Activated CD4-positive, alpha-beta T cell treated with anti-CD3 and anti-CD28 coated beads, Interleukin-2, amount 10 ng/mL, durations not matched to agents 7 days and 5 days (primary cell): ENCODE measurements at places on chromosomes 16 and 17.

- no peak for DNase-seq
Measured at GRCh38 chr16:75238132-75238852, 13.1 kb downstream of the BCAR1 start.

DNA sequence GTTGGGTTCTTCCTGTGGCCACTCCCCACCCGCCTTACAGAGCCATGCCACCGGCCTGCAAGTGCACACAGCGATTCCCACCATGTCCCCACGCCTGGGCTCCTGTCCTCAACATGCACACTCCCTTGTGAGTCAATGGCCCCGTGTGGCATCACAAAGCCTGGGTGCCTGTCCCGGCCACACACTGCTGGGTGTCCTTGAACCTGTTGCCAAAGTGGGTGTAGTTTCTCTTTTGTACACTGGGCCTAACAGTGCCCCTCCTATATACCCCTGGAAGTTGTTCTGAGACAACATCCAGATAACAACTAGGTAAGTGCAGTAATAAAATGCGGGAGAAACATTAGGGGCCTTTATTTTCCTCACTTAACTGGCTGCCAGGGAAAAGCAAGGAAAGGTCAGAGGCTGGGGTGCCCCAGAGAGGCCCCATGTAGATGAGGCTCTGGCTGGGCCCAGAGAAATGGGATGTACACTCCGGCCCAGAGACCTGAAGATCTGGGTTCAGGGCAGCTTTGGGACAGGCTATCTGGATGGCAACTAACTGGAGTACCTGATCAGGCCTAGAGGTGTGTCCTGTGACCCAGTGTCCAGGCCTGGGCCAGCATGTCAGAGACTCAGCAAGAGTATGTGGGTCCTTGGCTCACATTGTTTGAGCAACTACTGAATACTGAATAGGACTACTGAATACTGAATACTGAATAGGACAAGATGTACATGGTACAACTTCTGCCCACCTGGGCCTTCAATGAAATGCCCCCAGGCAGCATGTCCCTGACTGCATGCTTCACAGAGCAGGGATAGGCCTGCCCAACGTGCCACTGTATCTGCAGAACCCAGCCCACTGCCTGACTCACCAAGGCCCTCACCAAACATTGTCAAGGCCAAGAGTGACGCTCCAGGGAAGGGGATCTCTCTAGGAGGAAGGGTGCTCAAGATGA, 8.3 kb downstream of the ABCC3 start:
- DNase-seq: no peak

DNA sequence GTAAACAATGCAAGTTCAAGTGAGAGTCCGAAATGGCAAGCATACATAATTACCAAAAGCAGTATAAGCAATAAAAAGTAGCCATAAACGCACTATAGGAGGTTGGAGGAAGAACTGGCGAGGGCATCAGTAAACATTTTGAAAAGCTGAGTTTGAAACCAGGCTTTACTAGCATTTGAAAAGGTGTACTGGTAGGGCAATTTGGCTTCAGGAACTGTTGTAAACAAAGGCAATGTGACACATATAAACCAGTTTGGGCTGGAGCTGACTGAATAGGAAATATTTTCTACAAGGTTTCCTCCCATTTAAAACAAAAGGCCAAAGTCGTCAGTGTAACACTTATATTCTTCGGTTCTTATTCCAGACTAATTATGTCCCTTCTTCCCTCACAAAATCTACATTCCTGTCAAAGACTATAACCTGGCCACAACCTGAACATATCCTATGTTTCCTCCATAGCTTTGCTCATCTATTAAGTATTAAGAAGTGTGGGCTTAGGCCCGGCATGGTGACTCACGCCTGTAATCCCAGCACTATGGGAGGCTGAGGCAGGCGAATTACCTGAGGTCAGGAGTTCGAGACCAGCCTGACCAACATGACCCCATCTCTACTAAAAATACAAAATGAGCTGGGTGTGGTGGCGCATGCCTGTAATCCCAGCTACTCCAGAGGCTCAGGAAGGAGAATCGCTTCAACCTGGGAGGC, 7.8 kb downstream of the CBX1 start:
- no peak for DNase-seq

DNA sequence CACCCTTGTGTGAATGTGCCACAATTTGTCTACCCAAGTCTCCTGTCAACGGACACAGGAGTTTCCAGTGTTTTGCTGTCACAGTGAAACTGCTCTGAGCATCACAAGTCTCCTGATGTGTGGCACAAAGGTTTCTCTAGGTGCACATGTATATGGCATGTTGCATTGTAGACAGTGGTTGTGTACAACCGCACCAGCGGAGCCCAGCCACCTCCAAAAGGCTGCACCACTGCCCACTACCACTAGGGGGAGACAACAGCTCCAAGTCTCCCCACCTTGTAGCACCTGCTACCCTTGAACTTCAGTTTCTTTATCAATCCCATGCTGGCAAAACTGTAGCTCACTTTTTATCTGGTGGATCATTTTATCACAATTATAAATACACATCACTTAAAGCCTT, 95.5 kb upstream of the ZNF469 start:
- DNase-seq: no peak

DNA sequence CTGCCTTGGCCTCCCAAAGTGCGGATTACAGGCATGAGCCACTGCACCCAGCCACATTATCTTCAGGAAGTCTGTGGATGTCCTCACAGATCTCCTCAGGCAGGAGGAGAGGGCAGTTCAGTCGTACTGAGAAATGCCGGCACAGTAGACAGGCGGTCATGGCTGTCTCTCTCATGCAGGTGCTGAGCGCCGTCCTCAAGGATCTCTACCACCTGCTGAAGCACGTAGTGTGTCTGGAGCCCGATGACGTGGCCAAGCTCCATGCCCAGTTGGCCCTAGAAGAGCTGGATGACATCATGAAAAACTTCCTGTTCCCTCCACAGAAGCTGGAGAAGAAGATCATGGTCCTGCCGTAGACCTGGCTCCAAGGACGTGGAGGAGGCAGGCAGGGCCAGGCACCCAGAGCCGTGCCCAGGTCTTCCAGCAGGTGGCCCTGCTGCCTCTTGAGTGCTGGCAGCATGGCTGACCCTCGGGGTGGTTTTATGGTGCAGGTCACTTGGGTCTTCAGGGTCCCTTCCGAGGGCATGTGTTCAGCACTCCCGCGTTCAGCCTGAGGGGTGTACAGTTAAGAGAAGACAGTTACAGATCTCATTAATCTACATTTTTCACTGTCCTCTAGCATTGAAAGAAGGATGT, 22.0 kb upstream of the HAS3 start:
- no peak for DNase-seq

DNA sequence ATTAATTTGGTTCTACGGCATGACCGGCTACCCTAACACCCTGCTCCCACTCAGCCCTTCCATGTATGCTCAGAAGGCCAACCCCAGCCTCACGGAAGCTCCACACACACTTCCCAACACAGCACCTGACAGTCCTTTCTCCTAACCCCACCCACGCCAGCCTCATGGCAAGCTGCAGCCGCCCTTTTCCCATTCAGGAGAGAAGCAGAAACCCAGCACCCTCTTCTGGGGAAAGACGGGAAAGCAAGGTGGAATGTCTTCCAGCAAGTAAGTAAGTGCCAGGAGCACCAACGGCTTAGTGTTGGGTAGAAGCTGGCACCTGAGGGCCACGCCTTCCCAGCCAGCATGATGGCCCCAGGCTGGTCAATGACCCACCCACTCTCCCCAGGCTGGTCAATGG, 32.1 kb downstream of the ABR start:
- DNase-seq: no peak

GRCh38 chr16:4591706-4592470, 22.8 kb downstream of the UBALD1 start:
- no peak for DNase-seq
